CD4-positive, CD25-positive, alpha-beta regulatory T cell (primary cell): ENCODE measurements at places on chromosomes 1 and 21. TPM values are rescaled to one million over a fixed set of nuclear protein-coding genes. Genes with fewer than 3 reads are reported as not detected.

DNA sequence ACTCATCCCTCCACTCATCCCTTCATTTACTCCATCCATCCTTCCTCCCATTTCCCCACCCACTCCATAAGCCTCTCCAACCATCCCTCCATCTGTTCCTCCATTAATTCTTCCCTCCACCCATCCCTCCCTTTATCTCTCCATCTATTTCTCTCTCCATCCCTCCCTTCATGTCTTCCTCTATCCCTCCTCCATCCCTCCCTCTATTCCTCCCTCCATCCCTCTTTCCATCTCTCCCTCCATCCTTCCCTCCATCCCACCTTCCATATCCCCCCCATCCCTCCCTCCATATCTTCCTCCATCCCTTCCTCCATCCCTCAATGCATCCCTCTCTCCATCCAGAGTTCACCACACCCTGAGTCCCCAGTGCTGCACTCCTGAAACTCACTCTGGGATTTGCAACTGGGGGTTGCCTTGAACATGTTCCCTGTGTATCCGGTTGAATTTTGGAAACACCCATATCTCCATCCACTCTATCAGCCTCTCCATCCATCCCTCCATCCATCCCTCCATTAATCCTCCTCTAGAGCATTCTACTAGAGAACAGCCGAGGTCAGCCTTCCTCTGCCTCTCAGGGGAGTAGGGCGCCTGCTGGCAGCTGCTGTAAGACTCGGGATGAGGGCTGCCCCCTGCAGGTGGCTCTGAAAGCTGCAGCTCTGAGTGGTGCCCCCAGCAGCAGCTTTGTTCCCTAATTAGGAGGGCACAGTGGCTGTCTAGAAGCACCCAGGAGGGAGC, 39.4 kb downstream of the ABCG1 start:
- DNase-seq: peak; percentile 69

GRCh38 chr1:151981178-151981525, 12.5 kb downstream of the S100A10 start:
- DNase-seq: no peak

- no peak for DNase-seq
Observed at GRCh38 chr1:228105996-228106799, 2.9 kb downstream of the MRPL55 start.

DNA sequence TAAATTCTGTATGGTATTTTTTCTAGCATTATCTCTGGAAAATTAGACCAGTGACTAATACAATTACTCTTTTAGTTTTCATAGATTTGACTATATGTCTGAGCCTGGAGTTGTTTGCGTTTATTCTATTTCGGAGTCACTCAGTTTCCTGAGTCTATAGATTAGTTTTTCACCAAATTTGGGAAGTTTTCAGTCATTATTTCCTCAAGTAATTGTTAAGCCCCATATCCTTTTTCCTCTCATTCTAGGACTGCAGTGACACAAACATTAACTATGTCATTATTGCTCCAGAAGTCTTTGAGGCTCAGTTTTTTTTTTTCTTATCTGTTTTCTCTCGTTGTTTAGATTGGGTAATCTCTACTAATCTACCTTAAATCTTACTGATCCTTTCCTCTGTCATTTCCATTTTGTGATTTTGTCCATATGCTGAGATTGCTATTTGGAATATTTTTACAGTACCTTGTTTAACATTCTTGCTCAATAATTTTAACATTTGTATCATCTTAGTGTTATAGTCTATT, 886.2 kb downstream of the LTN1 start:
- no peak for DNase-seq

- no peak for DNase-seq
Observed at GRCh38 chr1:31591425-31592093, 15.2 kb downstream of the TINAGL1 start.

GRCh38 chr1:223752721-223753515, 40.6 kb downstream of the CAPN2 start:
- DNase-seq: no peak

DNA sequence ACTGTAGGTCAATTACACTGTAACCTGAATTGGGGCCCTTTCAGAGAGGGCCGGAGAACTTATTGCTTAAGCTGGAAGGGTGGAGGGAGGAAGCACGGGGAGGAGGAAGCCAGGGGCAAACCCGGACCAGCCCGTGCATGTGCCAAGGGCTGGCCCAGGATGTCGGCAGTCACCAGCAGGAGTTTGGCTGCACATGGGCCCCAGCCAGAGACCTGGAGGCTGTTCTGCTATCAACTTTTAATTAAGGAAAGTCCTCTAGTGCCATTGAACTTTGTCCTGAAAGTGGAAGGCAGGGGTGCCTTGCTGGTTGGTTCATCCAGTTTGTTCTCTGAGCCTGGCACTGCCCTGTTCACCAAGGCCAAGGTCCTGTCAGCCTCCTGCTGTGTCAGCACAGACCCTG, 200.8 kb upstream of the VAMP3 start:
- DNase-seq: no peak

- DNase-seq: no peak
Observed at GRCh38 chr1:61097722-61098121, 15.4 kb downstream of the NFIA start.

- DNase-seq: no peak
Observed at GRCh38 chr1:33128781-33129180, 47.8 kb downstream of the AZIN2 start.

GRCh38 chr1:61742620-61743430, 545 bp downstream of the PATJ start:
- DNase-seq: no peak

GRCh38 chr21:43873673-43874072, 8.7 kb downstream of the AGPAT3 start:
- no peak for DNase-seq

- no peak for DNase-seq
Observed at GRCh38 chr21:18759751-18760161, 356.2 kb upstream of the TMPRSS15 start.

GRCh38 chr21:43805275-43805800, 16.0 kb downstream of the RRP1 start:
- no peak for DNase-seq

The YOD1 gene
- 1.1 TPM for polyA plus RNA-seq

GRCh38 chr1:66316464-66317247, 217.3 kb upstream of the SGIP1 start:
- peak; percentile 35 for DNase-seq

DNA sequence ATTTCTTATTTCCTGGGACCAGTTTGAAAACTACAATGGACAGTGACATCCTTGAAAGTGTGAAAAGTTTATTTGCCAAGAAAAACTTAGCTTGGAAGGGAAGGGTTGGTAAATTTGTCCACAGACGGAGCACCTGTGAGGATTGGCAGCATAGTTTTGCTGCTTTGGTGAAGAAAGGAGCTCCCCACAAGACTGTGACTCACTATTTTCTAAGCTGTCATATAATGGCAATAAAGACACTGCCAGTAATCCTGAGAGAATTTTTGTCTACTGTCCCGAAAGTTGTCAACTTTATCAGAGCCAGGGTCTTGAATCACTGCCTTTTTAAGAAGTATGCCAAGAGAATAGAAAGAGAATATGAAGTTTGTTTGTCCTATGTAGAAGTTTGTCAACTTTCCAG, 230.8 kb downstream of the NEGR1 start:
- no peak for DNase-seq

- no peak for DNase-seq
Observed at GRCh38 chr21:41783476-41784180, 16.8 kb upstream of the RIPK4 start.

DNA sequence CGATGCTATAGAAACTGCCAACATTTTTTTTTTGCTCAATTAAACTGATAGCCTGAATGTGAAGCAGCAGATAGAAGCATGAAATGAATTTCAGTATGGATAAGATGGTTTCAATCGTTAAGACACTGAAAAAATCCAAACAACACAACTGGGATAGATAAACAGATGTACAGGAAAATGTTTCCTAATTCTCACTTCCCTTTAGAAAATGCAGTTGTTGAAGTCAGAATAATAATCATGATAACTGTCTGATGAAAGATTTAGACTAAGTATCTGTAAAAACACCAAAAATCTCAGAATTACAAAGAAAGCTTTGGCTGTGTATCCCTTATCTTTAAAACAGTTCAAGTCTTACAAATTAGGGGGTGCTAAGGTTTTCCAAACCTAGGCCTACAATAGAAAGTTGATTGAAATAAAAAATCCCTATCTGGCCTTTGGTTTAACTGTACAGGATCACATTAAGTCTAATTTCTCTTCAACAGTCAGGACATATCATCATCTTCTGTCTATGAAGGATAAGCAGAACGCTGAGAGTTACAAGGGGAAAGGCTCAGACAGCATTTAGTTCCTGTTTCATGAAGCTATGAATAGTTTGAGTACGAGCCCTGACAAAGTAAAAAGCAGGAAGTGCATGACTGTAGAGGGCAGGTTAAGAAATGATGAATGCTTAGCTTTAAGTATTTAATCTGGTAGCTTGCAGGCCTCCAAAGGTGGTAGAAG, 203.2 kb downstream of the APP start:
- DNase-seq: peak; percentile 58

The SPATA21 gene
- not detected for polyA plus RNA-seq

- DNase-seq: no peak
Observed at GRCh38 chr1:119375366-119375765, 6.8 kb downstream of the HAO2 start.

The F13B gene
- polyA plus RNA-seq: not detected

DNA sequence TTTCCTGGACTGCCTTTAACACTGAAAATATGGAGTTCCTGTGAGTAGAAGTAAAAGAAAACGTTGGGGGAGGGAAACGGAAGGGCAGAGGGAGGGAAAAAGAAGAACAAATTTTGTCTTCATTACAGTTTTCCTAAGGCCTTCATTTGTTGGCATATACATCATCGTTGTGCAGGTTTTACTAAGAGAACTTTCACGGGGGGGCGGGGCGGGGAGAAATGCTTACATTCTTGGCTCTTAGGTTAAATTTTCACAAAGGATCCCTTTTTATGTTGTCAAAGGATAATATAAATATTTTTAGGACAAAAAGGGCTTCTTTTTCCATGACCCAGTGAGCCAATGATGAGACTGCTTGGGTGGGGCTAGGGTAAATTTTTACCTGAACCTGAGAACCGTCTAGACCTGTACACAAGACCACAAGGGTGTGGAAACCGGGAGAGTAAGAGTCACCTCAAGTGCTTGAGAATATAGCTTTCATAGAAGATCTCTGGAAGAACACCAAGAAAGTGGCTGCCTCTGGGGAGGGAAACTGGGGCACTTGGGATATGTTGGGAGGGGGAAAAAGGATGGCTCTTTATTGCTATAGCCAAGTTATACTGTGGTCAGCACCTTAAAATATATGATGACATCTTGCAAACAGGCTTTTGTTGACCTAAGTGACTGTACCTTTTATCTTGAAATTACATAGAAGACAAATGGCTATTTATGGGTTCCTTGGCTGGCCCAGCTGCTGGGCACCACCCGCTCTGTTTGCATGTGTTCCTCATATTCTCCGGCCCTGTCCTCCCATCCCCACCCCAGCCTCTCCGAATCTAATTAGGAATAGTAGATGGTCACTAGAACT, 2.0 kb upstream of the UTP25 start:
- no peak for DNase-seq

GRCh38 chr21:33256019-33256418, 10.1 kb upstream of the IL10RB start:
- DNase-seq: peak; percentile 20

The CAMK2N1 gene
- polyA plus RNA-seq: 0.29 TPM

The EFCAB7 gene
- 4.6 TPM for polyA plus RNA-seq

The WNT2B gene
- 0.24 TPM for polyA plus RNA-seq

The BTBD8 gene
- polyA plus RNA-seq: not detected

DNA sequence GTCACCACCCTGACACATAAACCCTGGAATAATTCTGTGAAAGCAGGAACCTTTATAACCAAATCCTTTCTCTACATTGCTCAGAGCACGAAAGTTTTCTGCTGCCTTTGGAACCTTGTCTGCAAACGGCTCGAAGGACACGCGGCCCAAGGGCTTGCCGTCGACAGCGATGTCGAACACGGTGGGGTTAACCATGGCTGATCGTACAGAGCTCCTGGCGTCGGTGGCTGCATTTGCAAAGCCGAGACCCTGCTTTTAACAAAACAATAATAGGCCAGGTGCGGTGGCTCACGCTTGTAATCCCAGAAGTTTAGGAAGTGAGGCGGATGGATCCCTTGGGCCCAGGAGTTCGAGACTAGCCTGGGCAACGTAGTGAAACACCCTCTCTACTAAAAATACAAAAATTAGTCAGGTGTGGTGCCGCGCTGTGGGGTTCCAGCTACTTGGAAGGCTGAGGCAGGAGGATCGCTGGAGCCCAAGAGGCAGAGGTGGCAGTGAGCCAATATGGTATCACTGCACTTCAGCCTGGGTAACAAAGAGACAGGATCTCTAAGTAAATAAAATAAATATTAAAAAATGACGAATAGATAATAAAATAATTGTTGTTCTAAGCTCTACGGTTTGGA, 2.2 kb upstream of the EIF2B3 start:
- no peak for DNase-seq

DNA sequence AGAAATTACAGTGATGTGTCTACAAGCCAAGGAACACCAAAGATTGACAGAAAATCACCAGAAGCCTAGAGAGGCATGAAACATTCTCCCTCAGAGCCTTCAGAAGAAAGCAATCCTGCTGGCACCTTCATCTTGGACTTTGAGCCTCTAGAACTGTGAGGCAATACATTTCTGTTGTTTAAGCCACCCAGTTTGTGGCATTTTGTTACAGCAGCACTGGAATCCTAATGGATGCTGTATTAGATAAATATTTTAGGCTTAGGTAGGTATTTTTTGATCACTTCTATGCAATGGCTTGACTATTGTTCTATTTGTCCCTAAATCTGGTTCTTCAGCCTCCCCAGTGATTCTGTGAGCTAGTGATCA, 453.1 kb downstream of the LTN1 start:
- DNase-seq: no peak
